ENCODE measurements at places on chromosomes 11 and 22. TPM values are rescaled to one million over a fixed set of nuclear protein-coding genes. Genes with fewer than 3 reads are reported as not detected.

- no peaks in the 10 kb centered on the region for H3K27me3 ChIP-seq
- H3K4me3 ChIP-seq: no peak overlapping the region
- no peak for DNase-seq
- H3K27ac ChIP-seq: peak overlapping the region; percentile 27
These were observed 5.7 kb upstream of the HINFP start for GRCh38 chr11:119115484-119116234.

SLC37A2 gene
- total RNA-seq: 6.6 TPM

RBMXL2 gene
- total RNA-seq: not detected

SLC36A4 gene
- total RNA-seq: 10.9 TPM

RASL10A gene
- total RNA-seq: 0.50 TPM

TRPM5 gene
- not detected for total RNA-seq

All from esophagus muscularis mucosa (tissue), 4 donors.